ENCODE measurements at places on chromosomes 16 and 17.

DNA sequence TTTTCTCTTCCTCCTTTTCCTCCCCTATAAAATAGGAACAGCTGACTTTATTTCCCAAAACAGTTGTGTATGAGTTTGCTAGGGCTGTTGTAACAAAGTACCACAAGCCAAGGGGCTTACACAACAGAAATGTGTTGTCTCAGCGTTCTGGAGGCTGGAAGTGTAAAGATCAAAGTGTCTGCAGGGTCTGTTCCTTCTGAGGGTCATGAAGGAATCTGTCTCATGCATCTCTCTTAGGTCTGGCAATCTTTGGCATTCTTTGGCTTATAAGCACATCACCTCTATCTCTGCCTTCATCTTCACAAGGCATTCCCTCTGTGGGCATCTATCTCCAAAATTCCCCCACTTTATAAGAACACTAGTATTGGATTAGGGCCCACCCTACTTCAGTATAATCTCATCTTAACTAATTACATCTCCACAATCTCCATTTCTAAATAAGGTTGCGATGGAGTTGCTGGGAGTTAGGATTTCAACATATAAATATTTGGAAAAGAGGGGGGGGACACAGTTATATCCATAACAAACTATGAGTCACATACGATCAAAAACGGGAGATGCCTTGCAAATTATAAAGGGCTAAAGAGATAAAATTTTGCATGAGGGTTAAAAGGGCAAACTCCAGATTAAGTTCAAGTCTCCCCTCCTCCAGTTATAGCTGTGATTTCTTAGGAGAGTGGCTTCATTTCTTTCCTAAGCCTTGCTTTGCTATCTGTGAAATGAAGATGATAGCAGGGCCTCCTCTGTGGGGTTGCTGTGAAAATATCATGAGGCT lies 109.7 kb downstream of the VAT1L start:
- no peak for DNase-seq

DNA sequence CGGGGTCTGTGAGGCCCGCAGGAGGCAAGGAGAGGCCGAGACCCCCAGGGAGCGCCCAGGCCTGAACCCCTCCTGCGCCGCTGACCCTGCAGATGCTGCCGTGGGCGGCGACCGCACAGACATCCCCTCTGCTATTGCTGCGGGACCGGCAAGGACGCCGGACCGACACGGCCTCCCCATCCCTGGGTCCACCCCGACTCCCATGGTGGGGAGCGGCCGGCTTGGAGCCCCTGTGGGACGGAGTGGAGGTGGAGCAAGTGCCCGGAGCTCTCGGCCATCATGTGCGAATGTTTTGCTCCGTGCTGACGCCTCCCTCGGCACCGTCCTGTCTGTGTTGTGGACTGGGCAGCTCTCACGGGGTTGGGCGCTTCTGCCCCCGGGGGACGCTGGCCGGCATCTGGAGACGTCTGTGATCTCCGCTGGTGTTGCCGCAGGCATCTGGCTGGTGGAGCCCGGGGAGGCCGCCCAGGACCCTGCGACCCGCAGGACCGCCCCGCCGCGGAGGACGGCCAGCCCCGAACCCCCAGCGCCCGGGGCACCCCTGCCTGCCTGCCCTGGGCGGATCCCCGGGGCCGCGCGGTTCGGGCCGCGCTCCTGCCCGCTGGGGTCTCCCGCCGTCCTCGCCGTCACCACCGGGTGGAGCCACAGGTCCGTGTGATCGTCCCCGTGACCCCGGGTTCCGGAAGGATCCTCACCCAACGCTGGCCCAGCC lies 12.8 kb upstream of the GNG13 start:
- no peak for DNase-seq

- no peak for DNase-seq
Observed at GRCh38 chr16:29023279-29024277, 38.7 kb downstream of the LAT start.

GRCh38 chr17:75825748-75826370 lies 18.3 kb downstream of the UNC13D start:
- DNase-seq: no peak

DNA sequence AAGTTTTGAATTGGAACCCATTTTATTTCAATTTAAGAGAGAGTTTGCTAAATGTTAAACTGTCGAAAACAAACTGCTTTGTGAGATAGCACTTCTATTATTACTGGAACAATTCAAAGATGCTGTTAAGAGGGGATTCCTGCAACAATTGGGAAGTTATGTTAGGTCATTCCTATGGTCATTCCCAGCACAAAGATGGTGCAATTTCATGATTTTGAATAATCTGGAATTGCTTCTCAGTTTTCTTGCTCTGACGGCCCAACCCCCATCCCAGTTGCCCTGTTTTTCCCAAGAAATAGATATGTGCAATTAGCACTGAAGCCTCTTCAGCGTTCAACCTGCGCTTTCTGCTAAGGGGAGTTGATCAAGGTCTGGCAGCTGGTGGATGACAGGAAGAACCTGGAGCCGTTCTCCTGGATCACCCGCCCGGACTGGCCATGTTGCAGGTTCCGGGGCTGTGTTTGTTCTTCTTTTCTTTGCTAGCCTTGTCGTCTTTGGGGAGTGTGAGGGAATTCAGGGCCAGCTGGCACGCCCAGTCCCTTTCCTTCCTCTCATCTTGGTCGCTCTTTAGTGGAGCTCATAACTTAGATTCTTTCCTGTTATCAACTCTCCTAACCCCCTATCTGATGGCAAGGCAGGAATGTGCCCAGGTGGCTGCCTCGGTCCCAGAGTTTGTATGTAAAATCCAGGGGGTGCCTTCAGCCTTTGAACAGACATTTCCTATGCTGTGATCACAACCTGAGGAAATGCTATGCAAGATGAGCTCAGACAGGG lies 29.0 kb upstream of the IRF8 start:
- no peak for DNase-seq

GRCh38 chr16:69725480-69726312 lies 664 bp downstream of the NQO1 start:
- DNase-seq: no peak
